ENCODE measurements at places on chromosomes 7 and 10. TPM values are rescaled to one million over a fixed set of nuclear protein-coding genes. Genes with fewer than 3 reads are reported as not detected.

DNA sequence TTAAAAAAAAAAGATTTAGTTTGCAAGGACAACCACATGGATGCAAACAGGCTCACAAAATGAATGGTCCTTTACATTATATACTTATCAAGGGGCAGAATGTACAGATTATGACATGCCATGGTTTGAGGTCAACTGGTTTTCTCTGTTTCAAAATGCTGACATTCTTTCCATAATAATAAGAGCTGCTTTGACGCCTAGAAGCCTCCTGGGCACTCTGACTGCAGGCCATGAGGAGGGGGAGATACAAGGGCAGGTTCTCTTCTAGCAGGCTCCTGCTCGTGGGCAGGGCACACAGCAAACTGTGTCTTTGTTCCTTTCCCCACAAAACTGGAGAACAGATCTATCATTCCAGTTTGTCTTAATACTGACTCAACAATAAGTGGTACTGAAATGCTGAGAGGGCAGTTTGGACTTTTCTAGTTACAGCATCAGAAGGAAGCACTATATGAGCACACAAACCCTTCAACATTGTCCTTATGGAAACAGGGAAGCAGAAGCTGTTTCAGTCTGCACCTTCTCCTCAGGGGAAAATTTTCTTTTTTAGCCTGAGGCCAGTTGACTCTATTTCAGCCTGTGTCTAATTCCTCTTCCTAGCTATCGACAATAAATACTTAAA, 314.9 kb upstream of the AOAH start:
- H3K27me3 ChIP-seq, result no peaks in the 10 kb centered on the region
- peaks cover 7% of the 10 kb centered on the region for H3K4me1 ChIP-seq
- no peak overlapping the region for H3K4me3 ChIP-seq
- H3K36me3 ChIP-seq, result peaks cover 37% of the 10 kb centered on the region
- H3K27ac ChIP-seq, result no peak overlapping the region
- no peak for DNase-seq

- H3K4me1 ChIP-seq, result no peaks in the 10 kb centered on the region
- H3K27me3 ChIP-seq, result no peaks in the 10 kb centered on the region
- H3K36me3 ChIP-seq, result no peaks in the 10 kb centered on the region
- DNase-seq, result no peak
- H3K27ac ChIP-seq, result no peak overlapping the region
These were observed 194.6 kb upstream of the NRG3 start for GRCh38 chr10:81680359-81680758.

- no peaks in the 10 kb centered on the region for H3K4me1 ChIP-seq
- H3K27ac ChIP-seq, result no peak overlapping the region
- no peaks in the 10 kb centered on the region for H3K36me3 ChIP-seq
- DNase-seq, result no peak
These were observed 63.8 kb upstream of the EBF3 start for GRCh38 chr10:130027716-130028464.

DNA sequence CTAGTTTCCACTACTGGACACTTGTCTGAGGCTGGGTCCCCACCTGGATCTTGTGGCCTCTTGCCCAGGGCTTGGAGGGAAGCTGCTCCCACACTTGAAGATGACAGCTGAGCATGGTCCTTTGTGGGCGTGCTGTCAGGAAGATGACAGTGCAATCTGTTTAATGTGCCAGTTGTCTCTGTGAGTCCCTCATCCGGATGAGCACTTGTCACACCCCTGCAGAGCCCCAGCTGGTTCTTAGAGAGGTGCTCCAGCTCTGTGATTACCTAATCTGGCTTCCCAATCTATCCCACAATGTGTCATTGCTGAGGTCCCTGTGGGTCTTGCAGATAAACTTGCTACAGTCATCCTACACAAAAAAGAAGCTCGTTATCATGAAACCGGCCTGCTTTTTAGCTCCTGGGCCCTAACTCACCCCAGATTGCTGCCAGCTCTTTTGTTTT, 34.8 kb upstream of the CCSER2 start:
- H3K4me3 ChIP-seq, result no peak overlapping the region
- H3K27me3 ChIP-seq, result peaks cover 22% of the 10 kb centered on the region
- no peak overlapping the region for H3K27ac ChIP-seq
- no peaks in the 10 kb centered on the region for H3K36me3 ChIP-seq

DNA sequence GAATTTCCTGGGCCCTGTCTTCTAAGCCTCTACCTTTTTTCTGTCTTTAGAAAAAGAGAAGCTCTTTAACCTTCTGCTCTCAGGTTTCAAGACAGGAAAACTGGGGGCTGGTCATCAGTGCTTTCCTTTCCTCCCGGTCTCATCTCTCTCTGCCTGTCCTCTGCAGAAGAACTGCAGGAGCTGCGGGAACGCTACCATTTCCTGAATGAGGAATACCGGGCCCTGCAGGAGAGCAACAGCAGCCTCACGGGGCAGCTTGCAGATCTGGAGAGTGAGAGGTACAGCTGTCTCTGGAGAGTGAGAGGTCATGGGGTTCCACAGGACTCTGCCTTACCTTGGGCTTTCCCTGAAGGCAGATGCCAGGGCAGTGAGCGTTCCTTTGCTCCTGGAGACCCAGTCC, 12.7 kb downstream of the CCDC136 start:
- no peak overlapping the region for H3K4me3 ChIP-seq
- DNase-seq, result no peak
- no peaks in the 10 kb centered on the region for H3K27me3 ChIP-seq
- no peak overlapping the region for H3K27ac ChIP-seq
- no peaks in the 10 kb centered on the region for H3K36me3 ChIP-seq
- H3K4me1 ChIP-seq, result no peaks in the 10 kb centered on the region

- no peak overlapping the region for H3K4me3 ChIP-seq
- H3K27me3 ChIP-seq, result peaks cover 3% of the 10 kb centered on the region
- no peaks in the 10 kb centered on the region for H3K4me1 ChIP-seq
- no peak for DNase-seq
These were observed 13.3 kb downstream of the COL28A1 start for GRCh38 chr7:7522421-7522820.

GRCh38 chr7:483656-484355, 35.8 kb downstream of the PDGFA start:
- H3K27ac ChIP-seq, result no peak overlapping the region
- peaks cover 39% of the 10 kb centered on the region for H3K27me3 ChIP-seq
- peaks cover 4% of the 10 kb centered on the region for H3K36me3 ChIP-seq
- no peak overlapping the region for H3K4me3 ChIP-seq
- H3K4me1 ChIP-seq, result no peaks in the 10 kb centered on the region
- no peak for DNase-seq

DNA sequence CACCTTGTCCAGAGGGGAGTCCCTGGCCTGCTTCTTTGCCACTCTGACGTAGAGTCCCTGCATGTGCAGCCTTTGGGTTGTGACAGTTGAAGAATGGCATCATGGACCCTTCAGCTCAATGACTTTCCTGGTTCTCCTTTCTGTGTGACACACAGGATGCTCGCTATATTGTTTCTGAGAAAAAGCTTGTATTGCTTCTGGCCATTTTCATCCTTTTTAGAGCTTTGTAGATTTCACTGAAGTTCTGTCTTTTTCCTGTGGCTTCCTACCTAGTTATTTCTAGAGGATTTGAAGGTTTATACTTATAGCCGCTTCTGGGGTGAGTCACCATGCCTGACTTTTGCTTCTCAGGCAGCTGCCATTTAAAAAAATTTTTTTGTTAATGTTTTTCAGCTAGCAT, 27.0 kb downstream of the SND1 start:
- no peak for DNase-seq
- H3K27ac ChIP-seq, result no peak overlapping the region
- H3K36me3 ChIP-seq, result peaks cover 33% of the 10 kb centered on the region
- no peak overlapping the region for H3K4me3 ChIP-seq
- peaks cover 12% of the 10 kb centered on the region for H3K4me1 ChIP-seq

GRCh38 chr7:144408121-144408520, 4.6 kb upstream of the NOBOX start:
- H3K4me1 ChIP-seq, result no peaks in the 10 kb centered on the region
- no peak for DNase-seq
- no peak overlapping the region for H3K27ac ChIP-seq
- H3K27me3 ChIP-seq, result peaks cover 23% of the 10 kb centered on the region
- H3K36me3 ChIP-seq, result no peaks in the 10 kb centered on the region

DNA sequence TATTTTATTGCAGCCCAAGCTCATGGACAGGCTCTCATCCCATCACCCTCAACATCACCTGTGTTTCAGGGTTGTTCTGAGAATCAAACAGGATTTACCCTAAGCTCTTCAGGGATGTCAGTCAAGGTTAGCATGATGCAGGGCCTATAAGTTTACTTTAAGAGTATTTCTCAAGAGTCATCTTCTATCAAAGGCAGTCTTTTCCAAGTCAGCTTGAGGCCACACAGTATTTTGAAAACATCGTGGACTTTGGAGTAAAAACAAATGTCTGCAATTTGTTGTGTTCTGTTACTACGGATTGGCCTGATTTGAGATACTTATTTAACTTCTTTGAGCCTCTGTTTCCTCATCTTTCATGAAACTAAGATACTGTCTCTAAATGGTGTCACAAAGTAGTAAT, 42.0 kb upstream of the NRP1 start:
- no peak overlapping the region for H3K27ac ChIP-seq
- no peaks in the 10 kb centered on the region for H3K27me3 ChIP-seq
- no peak for DNase-seq
- H3K4me1 ChIP-seq, result no peaks in the 10 kb centered on the region

- H3K36me3 ChIP-seq, result peaks cover 8% of the 10 kb centered on the region
- H3K27me3 ChIP-seq, result peaks cover 73% of the 10 kb centered on the region
- H3K4me3 ChIP-seq, result peak within 1 kb of the TSS; percentile 46
- H3K27ac ChIP-seq, result no peak within 1 kb of the TSS
These were observed at the start of gene GRID1 for GRCh38 chr10:86366033-86366901. Gene GRID1 (minus strand): TSS chr10:86366795.

DNA sequence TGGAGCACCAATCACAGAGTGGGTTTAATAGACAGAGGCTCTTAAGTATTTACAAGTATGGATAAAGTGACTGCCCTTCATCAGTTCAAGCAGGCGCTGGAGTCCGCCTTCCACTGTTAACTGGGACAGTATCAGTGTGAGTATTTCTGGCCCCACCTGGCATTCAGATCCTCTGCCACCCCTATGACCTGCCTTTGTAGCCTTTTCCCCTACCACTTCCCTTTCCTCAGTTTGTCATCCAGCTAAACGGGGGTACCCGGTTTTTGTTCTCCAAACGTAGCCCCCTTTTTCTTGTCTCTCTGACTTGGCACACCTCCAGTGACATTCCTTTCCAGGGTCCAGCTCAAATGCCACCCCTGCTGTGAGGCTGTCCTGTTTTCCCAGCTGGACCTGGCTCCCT, 134.4 kb downstream of the SNX10 start:
- no peaks in the 10 kb centered on the region for H3K27me3 ChIP-seq
- H3K4me3 ChIP-seq, result no peak overlapping the region
- H3K36me3 ChIP-seq, result no peaks in the 10 kb centered on the region
- DNase-seq, result no peak
- no peaks in the 10 kb centered on the region for H3K4me1 ChIP-seq
- no peak overlapping the region for H3K27ac ChIP-seq

- H3K4me3 ChIP-seq, result no peak overlapping the region
- H3K27me3 ChIP-seq, result peaks cover 5% of the 10 kb centered on the region
- no peak for DNase-seq
- H3K36me3 ChIP-seq, result no peaks in the 10 kb centered on the region
- H3K4me1 ChIP-seq, result no peaks in the 10 kb centered on the region
These were observed 546.2 kb downstream of the SORCS3 start for GRCh38 chr10:105187243-105187642.

DNA sequence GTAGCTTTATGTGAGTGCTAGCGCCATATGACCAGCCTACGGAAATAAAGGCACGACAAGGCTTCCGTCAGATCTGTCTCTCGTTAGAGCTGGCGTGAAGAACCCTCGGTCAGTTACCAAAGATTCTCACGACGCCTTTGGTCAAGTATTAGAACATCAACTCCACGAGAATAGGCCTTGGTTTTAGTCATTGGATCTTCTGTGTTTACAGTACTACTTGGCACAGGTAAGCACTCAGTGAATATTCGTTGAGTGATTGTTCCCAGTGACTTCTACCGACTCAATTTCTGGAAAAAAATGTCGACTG, 316 bp downstream of the RBM48 start:
- peak overlapping the region; percentile 97 for H3K27ac ChIP-seq
- H3K36me3 ChIP-seq, result peaks cover 23% of the 10 kb centered on the region
- H3K4me3 ChIP-seq, result peak overlapping the region; percentile 93
- DNase-seq, result no peak
- no peaks in the 10 kb centered on the region for H3K27me3 ChIP-seq

The MEIG1 gene
- polyA plus RNA-seq, result 1.2 TPM

The TUBAL3 gene
- polyA plus RNA-seq, result not detected

The CCT6A gene
- polyA plus RNA-seq, result 56.1 TPM

All from naive B cell (primary cell).